ENCODE measurements at places on chromosomes 1 and 21.

DNA sequence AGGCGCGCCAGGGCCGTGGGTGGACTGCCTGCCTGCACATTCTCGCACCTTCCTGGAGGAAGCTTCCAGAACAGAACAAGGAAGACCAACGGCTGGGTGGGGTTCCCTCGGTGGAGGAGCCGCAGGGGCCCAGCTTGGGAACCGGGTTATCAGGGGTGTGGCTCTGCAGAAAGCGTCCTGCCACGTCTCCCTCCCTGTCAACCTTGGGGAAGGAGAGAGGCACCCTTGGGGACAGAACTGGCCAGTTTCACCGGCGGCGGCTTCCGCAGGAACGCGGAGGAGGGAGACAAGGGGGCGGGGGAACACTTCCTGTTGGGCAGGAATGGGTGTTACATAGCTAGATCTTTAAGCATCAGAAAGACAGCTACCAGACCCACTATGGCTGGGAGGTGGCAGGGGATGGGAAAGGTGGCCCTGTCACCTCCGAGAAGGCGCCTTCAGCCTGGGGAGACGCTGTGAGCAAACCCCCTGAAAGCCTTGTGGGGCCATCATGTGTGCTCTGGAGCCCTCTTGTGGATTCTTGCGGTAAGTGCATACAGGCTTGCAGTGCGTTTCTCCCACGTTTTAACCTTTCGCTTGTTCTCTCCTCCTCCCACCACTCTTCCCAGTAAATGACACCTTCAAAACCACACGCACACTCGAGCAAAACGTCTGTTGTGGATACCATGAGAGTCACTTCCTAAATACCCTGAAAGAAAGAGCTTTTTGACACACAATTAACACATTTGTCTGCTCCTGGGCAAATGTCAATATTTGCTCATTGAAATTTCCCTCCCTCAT is 3.8 kb upstream of the PLEKHA6 start:
- no peak for DNase-seq

DNA sequence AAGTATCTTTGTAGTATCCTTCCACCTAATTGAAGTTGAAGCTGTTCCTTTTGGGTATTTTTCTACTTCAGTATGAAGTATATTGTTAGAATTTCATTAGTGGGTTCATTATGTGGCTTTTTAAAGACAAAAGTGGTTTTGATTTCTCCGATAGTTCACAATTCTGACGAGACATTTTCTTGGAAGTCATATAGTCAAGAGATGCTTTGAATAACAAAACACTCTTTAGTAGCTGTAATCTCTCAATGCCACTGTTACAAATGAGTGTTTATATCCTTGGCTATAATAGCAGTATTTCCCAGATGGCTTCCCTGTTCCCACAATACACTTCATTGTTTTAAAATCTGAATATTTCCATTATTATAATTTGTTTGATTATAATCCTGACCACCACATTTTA is 108.7 kb upstream of the F3 start:
- DNase-seq, result no peak

GRCh38 chr21:24403221-24403620 is 1204.1 kb downstream of the MRPL39 start:
- no peak for DNase-seq

DNA sequence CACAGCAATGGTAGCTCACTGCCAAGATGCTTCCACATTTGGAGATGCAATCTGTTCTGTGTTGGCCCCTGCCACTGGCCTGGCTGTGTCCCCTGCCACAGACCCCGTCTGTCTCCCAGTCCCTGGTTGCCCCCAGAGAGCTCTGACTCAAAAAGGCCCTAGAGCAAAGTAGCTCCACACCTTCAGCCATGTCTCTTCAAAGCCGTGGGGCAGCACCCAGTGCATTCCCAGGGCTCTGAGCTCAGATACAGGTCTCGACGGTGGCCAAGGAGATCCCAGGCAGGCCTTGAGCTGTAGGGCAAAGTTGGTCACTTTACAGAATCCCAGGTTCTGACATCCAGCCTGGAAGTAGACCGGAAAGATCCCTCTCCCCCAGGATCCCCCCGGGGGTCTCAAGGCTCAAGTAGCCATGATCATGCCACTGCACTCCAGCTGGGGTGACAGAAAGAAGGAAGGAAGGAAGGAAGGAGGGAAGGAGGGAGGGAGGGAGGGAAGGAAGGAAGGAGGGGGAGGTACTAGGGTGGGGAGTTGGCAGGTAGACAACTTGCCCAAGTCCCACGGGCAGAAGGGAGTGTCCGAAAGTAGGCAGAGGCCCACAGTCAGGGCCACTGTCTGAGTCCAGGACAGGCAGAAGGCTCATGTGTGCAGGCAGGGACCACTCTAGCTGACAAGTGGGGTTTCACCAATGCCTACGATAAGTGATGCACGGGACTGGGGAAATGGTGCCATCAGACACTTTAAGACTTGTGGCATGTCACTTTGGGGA is 4.8 kb upstream of the ARF1 start:
- DNase-seq, result no peak

GRCh38 chr1:166083887-166084286 is 82.9 kb downstream of the FAM78B start:
- DNase-seq, result no peak

GRCh38 chr1:15088281-15088971 is 65.1 kb upstream of the TMEM51 start:
- no peak for DNase-seq

- DNase-seq, result no peak
These were observed 11.8 kb downstream of the LMX1A start for GRCh38 chr1:165344736-165345135.

- DNase-seq, result no peak
These were observed 330.1 kb upstream of the PBX1 start for GRCh38 chr1:164228928-164229327.

GRCh38 chr21:44066116-44066515 is 41.1 kb upstream of the PWP2 start:
- no peak for DNase-seq

- no peak for DNase-seq
These were observed 723 bp upstream of the GNAI3 start for GRCh38 chr1:109547463-109548320.

GRCh38 chr1:34272152-34272551 is 95.4 kb downstream of the C1orf94 start:
- DNase-seq, result no peak

DNA sequence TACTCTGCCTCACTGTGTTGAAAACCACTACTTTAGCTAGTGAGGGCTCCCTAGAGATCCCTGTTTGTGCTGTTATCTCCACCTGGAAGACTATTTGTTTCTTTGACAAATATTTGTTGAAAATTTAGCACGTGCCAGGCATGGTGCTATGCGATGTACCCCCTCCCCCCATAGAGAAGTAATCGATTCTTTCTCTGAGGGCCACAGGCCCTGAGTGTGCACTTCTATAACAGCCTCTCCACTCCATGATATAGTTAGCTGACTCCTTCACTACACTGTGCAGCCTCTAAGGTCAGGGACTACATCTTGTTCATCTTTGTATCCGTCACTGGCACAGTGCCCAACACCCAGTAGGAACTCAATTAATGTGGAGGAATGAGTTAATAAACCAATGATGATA is 17.3 kb upstream of the RBM15 start:
- DNase-seq, result no peak

DNA sequence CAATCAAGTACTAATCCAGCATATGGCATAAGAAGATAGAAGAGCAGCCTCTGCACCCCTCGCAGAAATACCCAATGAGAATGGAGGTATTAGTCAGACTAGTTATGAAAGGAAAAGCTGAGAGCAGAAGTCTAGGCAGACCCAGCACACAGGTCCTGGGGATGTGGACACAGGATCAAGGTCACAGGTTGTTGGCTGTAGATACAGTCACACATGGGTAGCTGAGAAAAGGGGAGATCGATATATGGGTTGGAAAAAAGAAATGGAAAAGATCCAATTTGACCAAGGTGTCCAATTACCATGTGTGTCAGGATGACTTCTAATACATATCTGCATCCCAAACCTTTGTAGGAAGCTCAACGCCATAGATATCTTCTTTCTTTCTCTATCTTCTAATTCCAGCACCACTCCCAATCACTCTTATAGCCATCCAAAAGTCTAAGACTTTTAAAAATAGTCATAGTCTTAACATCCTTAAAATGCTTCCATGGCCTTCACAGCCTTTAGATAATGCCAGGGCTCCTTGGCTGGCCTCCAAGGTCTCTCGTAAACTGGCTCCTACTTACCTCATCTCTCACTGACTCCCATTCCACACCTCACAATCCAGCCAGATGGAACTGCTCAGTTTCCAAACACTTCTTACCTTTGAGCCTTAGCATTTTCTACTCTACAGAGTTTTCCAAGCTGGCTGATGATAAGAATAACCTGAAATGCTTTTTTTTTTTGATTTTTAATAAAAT is 8.3 kb upstream of the ZC3H11B start:
- no peak for DNase-seq

DNA sequence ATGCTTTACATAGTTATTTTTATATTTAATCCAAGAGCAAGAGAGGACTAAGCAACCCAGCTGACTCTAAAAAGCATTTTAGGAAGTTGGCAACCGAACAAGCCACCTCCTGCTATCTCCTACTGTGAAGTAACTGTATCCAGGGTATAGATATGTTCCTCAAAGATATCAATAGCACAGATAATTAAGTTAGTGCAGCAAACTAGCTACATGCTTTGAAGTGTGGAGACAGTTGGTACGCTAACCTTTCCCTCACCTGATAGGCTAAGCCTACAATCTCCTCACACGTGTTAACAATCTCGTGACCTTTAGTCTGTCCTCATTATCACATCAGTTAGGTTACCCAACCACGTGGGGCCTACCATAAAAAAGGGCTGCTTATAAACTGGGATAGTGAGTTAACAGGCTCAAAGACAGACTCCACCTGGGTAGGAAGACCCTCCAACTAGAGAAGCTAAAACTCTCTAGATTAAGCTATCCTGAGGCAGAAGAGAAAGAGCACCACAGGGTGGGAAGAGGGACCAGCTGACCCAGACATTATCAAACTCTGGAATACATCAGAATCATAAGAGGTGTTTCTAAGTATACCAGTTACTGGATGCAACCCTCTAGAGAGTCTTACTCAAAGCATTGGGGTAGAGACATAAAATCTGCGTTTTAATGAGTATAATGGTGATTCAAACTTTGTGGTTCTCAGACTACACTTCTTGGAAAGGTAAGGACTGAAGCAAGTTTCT is 340.1 kb upstream of the ESRRG start:
- no peak for DNase-seq

GRCh38 chr1:168321945-168322344 is 41.3 kb downstream of the TBX19 start:
- no peak for DNase-seq

DNA sequence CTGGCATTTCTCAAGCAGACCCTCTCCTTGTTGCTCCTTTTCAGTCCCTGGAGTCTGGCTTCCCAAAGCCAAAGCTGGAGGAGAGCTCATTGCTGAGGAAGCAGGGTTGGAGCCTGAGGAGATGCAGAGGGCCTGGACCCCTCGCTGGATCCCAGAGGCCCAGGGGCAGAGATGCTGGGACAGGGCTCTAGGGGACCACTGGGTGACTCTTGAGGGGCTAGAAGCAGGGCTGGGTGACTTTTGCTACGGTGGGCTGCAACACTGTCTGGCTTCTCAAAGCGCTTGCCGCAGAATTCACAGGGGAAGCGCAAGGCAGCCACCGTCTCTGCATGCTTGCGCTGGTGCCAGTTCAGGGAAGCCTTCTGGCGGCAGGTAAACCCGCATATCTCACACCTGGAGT is 8.8 kb downstream of the ZNF692 start:
- no peak for DNase-seq

DNA sequence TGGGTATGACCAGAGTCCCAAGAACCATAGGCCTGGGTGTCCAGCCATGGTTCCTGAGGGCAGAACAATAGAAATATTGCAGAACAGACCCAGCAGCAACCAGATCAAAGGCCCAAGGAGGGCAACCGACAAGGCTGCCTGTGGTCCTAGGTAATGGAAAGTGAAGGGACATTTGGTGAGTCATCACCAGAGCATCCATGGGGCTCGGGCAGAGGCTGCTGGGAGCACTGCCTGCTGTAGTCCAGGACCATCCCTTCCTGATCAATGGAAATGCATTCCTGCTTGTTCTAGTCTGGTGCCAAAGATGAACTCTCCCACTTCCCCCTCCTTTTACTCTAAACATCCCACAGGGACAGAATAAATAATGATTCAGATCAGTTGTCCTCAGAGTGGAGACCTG is 172.8 kb upstream of the CACNA1E start:
- no peak for DNase-seq

DNA sequence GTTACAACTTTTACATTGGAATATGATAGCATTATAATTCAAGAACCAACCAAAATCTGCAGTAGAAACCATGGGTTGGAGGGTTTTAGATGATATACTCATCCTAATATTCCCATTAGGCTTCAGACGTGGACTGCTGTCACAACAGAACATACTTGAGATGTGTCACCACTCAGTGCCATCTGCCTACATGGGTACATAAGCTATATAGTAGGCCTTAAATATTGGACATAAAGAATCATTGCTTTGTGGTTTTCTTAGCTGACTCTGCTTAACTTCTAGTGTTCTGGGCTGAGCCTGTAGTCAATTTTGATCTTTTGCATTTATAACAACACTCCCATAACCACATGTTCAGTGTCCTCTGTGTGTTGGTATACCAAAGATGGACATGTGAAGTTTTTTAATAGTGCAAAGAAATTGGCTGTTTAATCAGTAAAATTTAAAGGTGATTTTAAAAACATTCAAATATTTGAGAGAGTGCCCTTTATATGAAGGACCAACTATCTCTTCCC is 14.2 kb downstream of the RAP1A start:
- no peak for DNase-seq

- no peak for DNase-seq
These were observed 12.3 kb upstream of the SDC3 start for GRCh38 chr1:30920827-30921226.

DNA sequence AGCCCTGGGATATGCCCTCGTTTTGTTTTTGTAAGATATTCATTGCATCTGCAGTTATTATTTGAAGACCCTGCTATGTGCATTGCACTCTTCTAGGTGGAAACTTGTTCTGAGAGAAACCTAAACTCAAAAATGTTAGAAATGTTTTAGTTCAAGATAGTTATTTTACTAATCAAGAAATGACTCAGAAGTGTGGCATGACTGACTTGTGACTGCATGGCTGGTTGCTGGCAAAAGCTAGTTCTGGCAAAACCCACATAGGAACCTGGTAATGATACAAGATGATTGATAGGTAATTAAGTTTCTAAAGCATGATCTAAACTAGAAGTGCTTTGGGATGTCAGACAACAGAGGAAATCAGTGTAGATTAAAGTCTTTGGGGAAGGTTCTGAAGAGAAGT is 33.8 kb upstream of the NFASC start:
- no peak for DNase-seq

- DNase-seq, result no peak
These were observed 169.9 kb downstream of the HS2ST1 start for GRCh38 chr1:87084244-87084836.

- no peak for DNase-seq
These were observed 167.9 kb downstream of the TNFSF18 start for GRCh38 chr1:172882791-172883386.

Measured in thoracic aorta (tissue), 2 donors.